Brain pericyte (primary cell): ENCODE measurements at places on chromosomes 1 and 21.

DNA sequence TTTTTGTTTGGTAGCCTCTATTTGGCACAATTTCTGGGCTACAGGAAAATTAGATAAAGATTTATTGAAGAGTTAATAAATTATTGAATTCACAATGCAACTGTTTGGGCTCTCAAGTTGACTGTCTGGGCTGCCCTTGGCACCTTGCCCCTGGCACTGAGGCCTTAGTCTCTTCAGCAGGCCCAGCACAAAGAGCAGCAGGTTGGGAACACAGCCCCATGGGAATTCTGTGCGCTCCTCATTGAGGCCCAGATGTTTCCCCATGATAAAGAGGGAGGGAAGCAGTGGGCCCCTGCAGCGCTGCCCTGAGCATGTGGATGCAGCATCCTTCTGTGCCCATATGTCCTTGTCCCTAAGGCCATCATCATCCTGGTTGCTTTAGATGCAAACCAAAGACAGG lies 2.9 kb downstream of the CRNN start:
- DNase-seq: no peak

GRCh38 chr1:50978852-50979781 lies 9.1 kb downstream of the CDKN2C start:
- DNase-seq: no peak

- DNase-seq: no peak
Measured at GRCh38 chr1:74502432-74502831, 10.0 kb downstream of the LRRC53 start.

GRCh38 chr21:36454093-36454531 lies 25.8 kb downstream of the CLDN14 start:
- DNase-seq: no peak

GRCh38 chr1:50968821-50969610 lies 1.0 kb upstream of the CDKN2C start:
- no peak for DNase-seq

DNA sequence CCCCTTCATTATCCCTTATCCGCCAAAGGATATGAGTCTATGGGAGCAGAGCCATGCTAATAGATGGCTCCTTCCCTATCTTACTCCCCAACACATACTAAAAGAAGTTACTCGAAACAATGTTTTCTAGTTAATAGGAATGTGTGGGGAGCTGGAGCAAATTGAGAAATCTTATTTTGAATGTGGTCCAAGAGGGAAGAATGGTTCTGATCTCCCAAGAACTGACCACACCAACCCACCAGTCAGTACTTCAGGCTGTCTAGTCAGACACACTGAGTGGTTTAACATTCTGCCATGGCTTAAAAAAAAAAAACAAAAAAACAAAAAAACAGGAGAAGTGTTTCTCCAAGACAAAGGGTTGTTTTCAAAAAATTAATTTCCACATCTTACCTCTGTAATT lies 31.5 kb upstream of the DNASE2B start:
- no peak for DNase-seq

- DNase-seq: no peak
Measured at GRCh38 chr1:115539061-115539460, 102.7 kb upstream of the VANGL1 start.

DNA sequence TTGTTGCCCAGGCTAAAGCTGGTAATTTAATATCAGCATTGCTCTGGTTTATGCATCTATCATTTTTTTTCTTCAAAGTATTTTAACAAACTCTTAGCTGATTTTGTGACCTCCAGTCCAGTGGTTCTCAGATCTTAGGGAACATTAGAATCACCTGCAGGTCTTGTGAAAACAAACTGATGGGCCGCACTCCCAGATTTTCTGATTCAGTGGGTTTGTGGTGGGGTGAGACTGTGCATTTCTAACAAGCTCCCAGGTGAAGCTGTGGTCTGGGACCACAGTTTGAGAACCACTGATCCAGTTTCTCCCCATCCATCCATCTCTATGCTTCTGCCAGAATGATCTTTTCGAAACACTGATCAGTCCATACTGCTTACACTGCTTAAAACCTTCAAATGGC lies 305.7 kb upstream of the USP24 start:
- DNase-seq: no peak

DNA sequence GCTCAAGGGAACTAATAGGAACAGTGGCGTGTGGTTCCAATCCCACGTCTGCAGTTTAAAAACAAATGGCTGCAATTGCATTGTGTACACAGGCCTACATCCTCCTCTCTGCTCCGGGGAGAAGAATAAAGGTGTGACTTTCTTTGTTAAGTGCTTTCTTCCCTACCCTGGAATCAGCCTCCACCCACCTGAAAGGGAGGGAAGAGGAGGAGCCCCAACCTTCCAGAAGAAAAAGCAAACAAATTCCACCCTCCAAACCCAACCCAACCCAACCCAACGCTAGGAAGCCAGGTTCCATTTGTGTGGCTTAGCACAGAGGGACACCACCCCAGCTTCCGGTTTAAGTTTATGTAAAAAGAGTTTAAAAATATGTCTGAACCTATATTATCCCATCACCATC lies 11.8 kb upstream of the BACE2 start:
- DNase-seq: no peak

DNA sequence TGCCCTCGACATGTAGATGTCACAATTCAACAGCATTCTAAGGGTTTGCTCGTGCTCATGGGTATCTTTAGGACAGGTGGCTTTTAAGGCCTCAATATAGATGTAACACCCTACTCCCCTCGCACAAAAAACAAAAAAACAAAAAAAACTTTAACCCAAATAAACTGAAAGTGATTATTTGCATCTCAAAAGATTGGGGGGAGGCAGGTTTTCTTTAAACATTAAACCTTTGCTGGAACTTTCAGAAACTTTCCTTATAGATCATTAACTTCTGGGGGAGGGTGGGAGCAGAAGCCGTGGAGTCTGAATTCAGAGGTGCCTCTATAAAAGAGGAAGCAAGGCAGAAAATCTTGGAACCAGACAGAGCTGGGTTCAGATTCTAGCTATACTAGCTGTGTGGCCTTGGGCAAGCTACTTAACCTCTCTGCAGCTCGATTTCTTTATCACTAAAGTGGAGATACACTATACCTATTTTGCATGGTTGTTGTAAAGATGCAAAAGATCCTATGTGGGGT lies 3.2 kb upstream of the KIAA1614 start:
- DNase-seq: no peak

- DNase-seq: no peak
Measured at GRCh38 chr1:53145051-53145600, 2.7 kb upstream of the SLC1A7 start.

DNA sequence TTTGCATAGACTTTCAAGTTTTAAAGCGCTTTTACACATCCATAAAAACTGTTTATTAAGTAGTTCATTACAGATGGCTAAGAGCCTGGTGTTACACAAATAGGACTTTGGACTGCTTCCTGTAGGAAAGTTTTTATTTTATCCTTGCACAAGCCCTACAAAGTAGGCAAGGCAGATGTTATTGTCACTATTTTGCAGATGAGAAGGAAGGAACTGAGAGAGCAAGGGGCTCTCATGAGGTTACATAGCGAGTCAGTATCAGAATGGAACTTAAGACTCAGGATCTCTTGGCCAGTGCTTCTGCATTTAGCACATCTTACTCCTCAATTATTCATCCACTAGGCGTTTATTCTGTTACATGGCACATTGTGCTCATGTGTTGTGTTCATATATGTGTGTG lies 2.6 kb upstream of the MAPKAPK2 start:
- no peak for DNase-seq

- no peak for DNase-seq
Measured at GRCh38 chr1:109994654-109995053, 10.1 kb downstream of the AHCYL1 start.

GRCh38 chr1:187839873-187840272 lies 1011.1 kb downstream of the PLA2G4A start:
- no peak for DNase-seq

- no peak for DNase-seq
Measured at GRCh38 chr21:31987696-31988095, 114.9 kb downstream of the HUNK start.

DNA sequence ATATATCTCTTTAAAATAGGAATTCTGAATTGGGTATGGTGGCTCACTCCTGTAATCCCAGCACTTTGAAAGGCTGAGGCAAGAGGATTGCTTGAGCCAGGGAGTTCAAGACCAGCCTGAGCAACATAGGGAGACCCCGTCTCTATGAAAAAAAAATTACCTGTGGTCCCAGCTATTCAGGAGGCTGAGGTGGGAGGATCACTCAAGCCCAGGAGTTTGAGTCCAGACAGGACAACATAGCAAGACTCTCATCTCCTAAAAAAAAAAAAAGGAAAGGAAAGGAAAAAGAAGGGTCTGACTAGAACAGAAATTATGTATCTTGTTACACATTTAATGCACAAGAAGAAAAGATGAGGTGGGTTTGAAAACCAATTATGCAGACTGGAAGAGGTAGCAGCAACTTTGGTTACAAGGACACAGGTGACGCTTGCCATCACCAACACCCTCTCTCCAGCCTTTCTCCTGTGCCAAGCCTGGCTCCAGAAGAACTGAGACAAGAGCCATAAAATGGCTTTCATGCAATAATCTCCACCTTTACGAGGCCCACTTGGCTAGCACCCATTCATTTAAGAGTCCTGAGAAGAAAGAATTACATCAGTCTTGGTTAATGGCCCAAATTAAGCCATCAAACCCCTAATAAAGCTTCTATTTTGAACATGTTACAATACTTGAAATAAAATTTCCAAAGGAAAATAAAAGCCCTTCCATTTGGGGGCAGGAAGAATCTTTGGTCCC lies 4.8 kb upstream of the SELENBP1 start:
- no peak for DNase-seq

- DNase-seq: no peak
Measured at GRCh38 chr1:172494166-172494565, 38.8 kb upstream of the SUCO start.

DNA sequence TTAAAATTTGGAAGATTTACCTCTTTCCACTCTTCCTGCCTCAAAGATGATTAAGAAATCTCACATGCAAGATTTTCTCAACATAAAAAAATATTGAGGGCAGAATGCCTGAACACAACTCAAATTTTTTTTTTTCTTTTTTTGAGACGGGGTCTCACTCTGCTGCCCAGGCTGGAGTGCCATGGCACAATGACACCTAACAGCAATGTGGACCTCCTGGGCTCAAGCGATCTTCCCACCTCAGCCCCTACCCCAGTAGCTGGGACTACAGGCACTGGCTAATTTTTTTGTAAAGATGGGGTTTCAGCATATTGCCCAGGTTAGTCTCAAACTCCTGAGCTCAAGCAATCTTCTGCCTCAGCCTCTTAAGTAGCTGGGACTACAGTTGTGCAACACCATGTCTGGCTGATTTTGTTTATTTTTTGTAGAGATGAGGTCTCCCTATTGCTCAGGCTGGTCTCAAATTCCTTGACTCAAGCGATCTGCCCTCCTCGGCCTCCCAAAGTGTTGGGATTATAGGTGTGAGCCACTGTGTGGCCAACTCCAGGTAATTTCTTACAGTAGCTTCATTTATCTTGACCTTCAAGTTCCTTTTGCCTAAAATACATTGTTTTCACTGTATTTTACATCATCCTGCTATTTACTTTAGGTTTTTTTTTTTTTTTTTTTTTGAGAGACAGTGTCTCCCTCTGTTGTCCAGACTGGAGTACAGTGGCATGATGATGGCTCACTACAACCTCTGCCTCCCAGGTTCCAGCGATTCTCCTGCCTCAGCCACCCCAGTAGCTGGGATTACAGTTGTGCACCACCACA lies 10.4 kb downstream of the NUCKS1 start:
- DNase-seq: peak; percentile 56
